ENCODE measurements at places on chromosomes 5 and 9.

GRCh38 chr5:159921721-159922120 is 5.4 kb downstream of the ADRA1B start:
- no peak for DNase-seq

DNA sequence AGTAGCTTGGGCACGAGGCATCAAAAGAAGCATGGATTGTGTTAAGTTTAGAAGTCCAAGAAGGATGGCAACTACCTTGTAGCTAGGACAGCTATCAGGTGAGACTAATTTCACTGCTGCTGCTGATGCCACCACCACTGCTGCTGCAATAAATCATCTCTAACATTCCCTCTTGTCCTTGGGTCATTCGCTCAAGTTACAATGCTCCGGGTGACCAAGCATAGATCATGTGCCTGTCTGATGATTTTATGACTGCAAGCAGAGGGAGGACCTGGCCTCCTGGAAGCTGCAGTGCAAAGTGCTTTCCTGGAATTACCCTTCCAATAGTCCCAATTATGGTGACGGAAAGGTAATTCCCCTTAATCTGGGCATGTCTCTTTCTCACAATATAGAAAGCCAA is 334.4 kb downstream of the PRELID2 start:
- DNase-seq = no peak

DNA sequence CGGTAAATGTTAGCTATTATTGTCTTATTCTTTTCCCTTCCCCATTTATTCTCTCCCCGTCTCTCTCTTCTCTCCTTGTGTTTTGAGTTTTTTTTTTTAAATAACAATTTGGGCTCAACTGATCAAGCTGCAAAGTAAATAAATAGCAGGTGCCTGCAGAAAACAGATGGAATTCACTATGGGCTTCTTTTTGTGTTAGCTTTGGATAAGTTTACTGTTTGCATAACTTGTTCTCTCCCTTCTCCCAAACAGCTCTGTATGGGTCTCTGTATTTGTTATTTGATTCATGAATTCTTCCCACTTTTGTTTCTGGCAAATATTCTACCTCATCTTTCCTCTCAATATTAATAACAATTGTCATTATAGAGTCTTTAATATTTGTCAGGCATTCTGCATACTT is 111.8 kb upstream of the ASTN2 start:
- no peak for DNase-seq

GRCh38 chr9:133533857-133534256 is 647 bp upstream of the ADAMTSL2 start:
- DNase-seq = no peak

DNA sequence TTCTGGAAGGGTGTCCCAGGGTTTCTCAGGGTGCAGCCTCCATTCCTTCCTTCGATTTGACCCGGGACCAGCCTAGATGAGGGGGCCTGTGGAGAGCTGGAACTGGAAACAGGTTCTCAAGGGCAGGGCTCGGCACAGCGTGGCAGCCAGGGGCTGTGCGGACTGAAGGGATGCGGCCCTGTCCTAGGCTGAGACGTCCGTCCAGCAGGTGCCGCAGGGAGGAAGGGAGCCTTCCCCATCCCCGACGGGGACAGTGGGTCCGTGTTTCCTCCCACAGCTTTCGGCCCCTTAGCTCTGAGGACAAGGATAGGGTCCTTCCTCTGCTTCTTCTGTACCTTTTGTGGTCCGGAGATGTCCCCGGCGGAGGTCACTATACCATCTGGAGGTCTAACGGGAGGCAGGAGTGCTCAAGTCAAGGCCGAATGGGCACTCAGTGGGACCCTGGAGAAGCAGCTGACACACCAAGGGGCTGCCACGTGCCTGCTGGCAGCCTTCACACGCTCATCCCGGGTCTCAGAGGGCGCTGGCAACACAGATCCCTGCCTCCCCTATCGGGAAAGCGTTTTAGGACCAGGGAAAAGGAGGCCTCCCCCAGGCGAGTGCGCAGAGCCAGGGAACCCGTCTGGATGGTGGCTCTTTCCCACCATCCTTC is 49.9 kb downstream of the USP20 start:
- peak; percentile 41 for DNase-seq

- DNase-seq = no peak
These were observed 624.7 kb upstream of the ACO1 start for GRCh38 chr9:31759703-31760102.

- DNase-seq = no peak
These were observed 87.0 kb downstream of the IARS1 start for GRCh38 chr9:92206488-92206887.

GRCh38 chr9:78396087-78396486 is 99.2 kb downstream of the PSAT1 start:
- DNase-seq = no peak

DNA sequence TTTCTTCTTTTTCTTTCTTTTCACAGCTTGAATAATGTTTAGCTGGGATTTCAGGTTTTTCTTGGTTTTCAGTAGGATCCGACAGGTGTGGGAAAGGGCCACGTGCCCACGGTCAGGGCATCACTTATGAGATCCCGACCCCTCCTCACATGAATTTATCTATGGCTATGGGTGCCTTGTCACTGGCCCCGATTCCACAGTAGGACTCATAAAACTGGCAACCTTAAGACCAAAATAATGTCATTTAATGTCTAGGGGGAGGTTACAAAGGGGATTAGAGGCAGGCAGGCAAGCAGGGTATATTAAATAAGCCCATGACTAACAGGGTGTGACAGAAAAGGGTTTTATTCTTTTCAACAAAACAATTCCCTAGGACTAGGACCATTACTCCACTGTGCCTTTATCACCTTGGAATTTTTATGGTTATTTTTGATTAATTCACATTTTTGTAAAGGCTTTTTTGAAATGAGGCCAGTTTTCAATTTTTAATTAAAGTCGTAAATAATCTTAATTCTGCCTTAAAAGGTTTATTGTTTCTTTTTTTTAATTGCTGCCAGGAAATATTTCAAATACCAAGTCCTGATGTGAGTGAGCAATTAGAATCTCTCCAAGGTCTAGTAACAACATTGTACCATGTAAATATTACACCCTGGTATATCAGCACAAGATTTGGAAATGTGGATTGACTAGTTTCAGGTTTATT is 370.4 kb downstream of the GLIS3 start:
- no peak for DNase-seq

DNA sequence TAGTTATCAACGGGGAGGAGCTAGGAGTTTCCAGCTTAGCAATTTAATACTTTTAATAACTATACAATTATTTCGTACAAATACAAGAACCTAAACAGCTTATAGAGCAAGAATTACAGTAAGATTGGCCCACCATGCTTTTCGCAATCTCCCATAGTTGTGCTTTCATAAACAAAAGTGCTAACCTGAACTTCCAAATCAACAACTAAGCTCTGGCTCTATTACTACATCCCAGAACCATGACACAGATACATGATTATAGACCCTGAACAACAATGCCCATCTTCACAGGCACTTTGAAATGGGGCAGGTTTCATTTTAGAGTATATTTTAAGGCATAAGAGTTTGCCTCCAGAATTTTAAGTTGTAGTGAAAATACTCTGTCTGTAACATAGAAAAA is 203.5 kb downstream of the DMRTA1 start:
- no peak for DNase-seq

DNA sequence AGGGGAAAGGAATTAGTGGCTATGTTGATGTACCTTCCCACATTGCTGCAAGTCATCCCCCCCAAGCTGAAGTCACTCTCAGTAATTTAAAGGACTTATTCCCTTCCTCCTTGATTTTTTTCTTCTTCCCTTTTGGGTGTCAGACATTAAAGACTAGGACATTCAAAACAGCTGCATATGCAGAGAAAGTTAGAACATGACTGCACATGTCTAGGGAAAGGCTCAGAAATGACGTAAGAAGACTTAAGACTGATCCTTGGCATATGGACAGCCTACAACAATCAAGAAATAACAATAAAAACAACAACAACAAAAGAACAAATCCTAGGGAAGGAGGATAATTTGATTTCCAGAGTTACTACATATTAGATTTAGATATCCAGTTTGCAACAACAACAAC is 997.5 kb downstream of the TLE4 start:
- no peak for DNase-seq

- peak; percentile 95 for DNase-seq
These were observed at the start of gene BRD3OS for GRCh38 chr9:134024828-134025605. TSS of gene BRD3OS (plus strand) at chr9:134025481. CDS start at chr9:134026748, 1,267 bp downstream.

- no peak for DNase-seq
These were observed 25.3 kb downstream of the YIPF5 start for GRCh38 chr5:144144956-144145751.

DNA sequence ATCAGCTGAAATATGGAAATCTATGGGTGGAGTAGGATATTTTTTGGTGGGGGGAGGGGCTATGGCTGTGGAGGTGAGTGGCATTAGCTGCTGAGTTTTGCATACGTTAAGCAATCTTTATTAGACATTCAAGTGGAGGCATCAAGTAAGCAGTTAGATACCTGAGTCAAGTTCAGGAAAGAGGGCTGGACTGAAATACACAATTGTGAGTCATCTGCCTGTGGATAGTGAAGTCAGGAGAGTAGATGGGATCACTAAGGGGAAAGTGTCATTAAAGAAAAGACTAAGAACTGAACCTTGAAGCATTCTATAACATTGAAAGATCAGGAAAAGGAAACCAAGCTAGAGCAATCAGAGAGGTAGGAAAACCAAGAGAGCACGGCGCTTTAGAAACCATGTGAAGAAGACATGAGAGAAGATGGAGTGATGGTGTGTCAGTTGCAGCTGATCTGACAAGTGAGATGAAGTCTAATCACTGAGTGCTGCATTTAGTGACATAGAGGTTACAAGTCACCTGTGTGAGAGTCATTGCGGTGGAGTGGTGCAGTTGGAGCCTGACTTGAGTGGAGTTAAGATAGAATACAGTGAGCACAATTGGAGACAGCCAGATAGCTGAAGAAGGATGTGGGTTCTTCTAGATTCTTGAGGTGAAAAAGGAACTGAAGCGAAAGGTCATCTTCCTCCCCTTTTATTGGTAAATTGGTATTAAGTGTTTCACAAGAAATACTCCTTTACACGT is 88.7 kb downstream of the PIP5K1B start:
- no peak for DNase-seq

- DNase-seq = no peak
These were observed 11.5 kb upstream of the SEPTIN8 start for GRCh38 chr5:132788508-132788907.

- no peak for DNase-seq
These were observed 10.4 kb upstream of the DPM2 start for GRCh38 chr9:127947841-127948710.

GRCh38 chr9:22050924-22051323 is 41.8 kb upstream of the CDKN2B start:
- DNase-seq = peak; percentile 40

DNA sequence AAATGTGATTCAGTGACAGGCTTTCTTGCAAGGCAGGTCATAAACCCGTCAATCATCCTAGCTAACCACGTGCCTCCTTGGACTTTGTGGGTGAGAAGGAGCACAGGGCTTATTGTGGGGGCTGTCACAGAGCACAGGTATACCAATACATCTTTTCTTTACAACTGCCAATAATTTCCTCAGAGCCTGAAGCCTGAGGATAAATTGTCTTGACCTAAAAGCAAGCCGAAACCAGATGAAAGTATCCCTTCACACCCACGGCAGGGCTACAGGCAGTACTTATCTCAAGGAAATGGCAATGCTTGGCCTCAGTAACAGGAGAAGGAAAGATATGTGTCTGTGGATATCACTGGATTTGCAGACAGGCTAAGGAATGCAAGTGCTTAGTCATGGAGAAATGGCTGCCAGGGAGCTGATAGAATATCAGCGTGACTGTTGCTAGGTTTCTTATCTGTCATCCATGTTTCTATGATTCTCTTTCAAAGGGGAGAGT is 90.3 kb upstream of the ZNF366 start:
- no peak for DNase-seq

DNA sequence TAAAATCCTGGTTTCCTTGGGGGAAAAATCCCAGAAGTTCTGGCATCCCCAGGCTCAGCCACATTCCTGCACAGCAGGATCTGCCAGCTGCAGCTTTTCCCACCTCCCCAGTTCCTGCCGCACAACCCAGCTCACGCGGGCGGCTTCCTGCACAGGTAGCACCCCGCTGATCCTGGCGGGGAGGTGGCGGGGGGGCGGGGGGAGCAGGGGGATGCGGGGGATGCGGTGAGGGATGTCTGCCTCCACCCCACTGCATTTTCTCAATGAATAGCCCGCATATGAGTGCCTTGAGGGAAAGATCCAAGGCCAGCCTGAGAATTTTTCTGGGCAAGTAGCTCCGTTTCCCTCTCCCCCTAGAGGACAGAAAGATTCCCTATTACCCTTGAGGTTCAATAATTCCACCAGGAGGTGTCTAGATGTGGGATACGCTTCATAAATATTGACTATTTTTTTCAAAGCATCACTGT is 21.1 kb downstream of the GFPT2 start:
- DNase-seq = no peak

DNA sequence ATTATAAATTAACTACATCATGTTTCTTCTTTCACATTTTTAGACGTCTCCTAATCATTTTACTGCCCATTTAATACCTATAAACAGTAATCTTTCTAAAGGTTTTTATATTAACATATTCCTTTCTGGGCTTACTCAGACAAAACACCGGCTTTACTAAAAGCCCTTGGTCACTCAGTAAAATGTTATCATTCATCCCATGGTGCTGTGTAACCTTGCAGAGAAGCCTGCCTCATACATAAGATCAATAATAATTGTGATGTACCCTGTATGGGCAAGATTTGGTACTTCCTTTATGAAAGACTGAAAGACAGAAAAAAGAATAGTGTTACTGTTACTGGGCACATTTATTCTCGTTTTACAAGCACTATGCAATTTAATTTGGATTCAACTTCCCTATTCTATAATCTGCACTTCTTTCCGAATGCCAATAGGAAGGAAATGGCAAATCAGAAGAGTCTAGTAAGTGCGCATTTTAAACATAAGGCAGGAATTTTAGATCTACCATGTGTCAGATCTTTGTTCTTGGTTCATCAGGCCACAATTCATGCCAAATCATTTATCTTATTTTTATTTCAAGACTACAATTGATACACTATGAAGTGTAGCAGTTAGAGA is 522.2 kb downstream of the CSNK1G3 start:
- DNase-seq = no peak

DNA sequence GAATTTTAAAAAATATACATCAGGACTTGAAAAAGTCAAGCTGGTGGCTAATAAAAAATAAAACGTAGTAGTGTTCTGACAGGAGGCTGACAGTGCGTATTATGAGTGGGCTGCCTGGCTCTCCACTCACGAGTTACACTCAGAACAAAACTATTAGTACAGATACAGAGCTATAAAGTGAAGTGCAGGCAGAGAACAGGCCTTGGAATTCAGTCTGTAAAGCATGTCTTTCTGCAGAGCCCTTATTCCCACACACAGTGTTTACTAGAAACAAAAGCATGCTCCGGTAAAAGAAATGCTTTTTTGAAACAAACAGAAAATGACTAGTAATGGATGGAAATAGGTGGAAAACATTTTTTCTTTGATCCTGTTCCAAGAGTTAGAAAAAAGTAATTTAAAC is 334.7 kb downstream of the DIRAS2 start:
- DNase-seq = no peak

GRCh38 chr5:174610968-174611367 is 113.4 kb upstream of the MSX2 start:
- no peak for DNase-seq

DNA sequence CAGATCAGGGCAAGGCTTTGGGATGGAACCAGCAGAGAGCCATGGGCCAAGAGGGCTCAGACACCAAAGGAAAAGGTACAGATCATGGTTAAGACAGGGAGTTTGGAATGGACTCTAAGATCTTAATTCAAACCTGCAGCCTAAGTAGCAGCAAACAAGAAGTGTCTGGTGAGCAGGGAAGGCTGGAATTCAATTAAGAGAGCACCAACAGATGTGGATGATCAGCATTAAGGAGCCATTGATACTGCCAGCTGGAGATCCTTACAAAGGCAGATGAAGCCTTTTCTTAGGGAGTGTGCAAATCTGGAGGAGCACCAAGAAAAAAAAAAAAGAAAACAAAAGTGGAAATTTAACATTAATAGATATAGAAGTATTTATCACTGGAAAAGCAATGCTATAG is 516.8 kb downstream of the RASEF start:
- no peak for DNase-seq

Measured in CD4-positive, alpha-beta T cell treated with Interleukin-10 for 1 hour (primary cell).